ENCODE measurements at places on chromosomes 7 and 10. TPM values are rescaled to one million over a fixed set of nuclear protein-coding genes. Genes with fewer than 3 reads are reported as not detected.

- peaks cover 27% of the 10 kb centered on the region for H3K36me3 ChIP-seq
- no peaks in the 10 kb centered on the region for H3K27me3 ChIP-seq
- DNase-seq: peak; percentile 88
- H3K4me3 ChIP-seq: no peak overlapping the region
Observed at GRCh38 chr10:71835671-71836595, 15.1 kb downstream of the PSAP start.

DNA sequence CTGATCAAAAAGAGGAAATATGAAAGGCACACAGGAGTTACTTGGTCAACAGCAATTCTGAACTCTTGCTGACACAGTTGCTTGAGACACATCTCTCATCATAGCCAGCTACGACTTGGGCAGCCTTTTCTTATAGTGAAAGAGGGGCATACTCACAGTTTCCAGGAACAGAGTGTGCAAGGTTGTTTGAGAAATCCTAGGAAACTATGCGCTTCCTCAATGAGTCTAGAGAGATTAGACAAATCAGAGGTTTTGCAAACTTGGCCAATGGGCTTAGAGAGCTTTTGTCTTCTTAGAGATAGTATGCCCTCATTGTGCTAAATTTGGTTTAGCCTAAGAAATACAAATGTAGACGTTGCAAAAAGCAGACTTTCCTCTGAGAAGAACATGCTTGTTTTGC is 370.4 kb downstream of the HGF start:
- H3K27me3 ChIP-seq: no peaks in the 10 kb centered on the region
- H3K36me3 ChIP-seq: no peaks in the 10 kb centered on the region
- no peaks in the 10 kb centered on the region for H3K4me1 ChIP-seq
- no peak overlapping the region for H3K4me3 ChIP-seq
- H3K27ac ChIP-seq: no peak overlapping the region
- no peak for DNase-seq

GRCh38 chr10:71509444-71509843 is 112.7 kb downstream of the CDH23 start:
- no peaks in the 10 kb centered on the region for H3K4me1 ChIP-seq
- no peak for DNase-seq
- no peak overlapping the region for H3K4me3 ChIP-seq
- no peak overlapping the region for H3K27ac ChIP-seq
- H3K27me3 ChIP-seq: peaks cover 9% of the 10 kb centered on the region

GRCh38 chr7:115516341-115516740 is 514.2 kb downstream of the TFEC start:
- no peak overlapping the region for H3K27ac ChIP-seq
- H3K4me1 ChIP-seq: no peaks in the 10 kb centered on the region
- no peak for DNase-seq
- no peaks in the 10 kb centered on the region for H3K27me3 ChIP-seq
- H3K36me3 ChIP-seq: no peaks in the 10 kb centered on the region

DNA sequence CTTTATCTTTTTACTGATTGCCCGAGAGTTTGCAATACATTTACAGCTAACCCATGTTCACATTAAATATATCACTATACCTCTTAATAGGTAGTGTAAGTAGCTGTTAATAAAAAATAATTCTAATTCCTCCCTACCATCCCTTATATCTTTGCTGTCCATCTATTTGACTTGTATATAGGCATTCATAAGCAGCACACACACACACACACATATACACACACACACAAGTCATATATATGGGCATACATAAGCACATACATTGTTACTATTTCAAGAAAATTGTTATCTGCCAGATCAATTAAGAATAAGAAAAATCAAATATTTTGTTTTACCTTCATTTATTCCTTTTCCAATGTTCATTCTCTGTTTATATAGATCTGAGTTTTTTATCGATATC is 176.4 kb downstream of the PPP1R3A start:
- H3K27ac ChIP-seq: no peak overlapping the region
- no peak overlapping the region for H3K4me3 ChIP-seq
- H3K4me1 ChIP-seq: no peaks in the 10 kb centered on the region
- H3K27me3 ChIP-seq: no peaks in the 10 kb centered on the region
- DNase-seq: no peak

- H3K36me3 ChIP-seq: no peaks in the 10 kb centered on the region
- no peaks in the 10 kb centered on the region for H3K4me1 ChIP-seq
Observed at GRCh38 chr7:86748201-86748600, 104.5 kb downstream of the GRM3 start.

C10orf67 gene
- not detected for total RNA-seq

- no peak overlapping the region for H3K4me3 ChIP-seq
- no peaks in the 10 kb centered on the region for H3K27me3 ChIP-seq
- DNase-seq: no peak
- H3K36me3 ChIP-seq: no peaks in the 10 kb centered on the region
- H3K27ac ChIP-seq: no peak overlapping the region
- no peaks in the 10 kb centered on the region for H3K4me1 ChIP-seq
Observed at GRCh38 chr7:94100723-94101345, 96.7 kb upstream of the BET1 start.

CFAP70 gene
- total RNA-seq: 0.27 TPM

DNA sequence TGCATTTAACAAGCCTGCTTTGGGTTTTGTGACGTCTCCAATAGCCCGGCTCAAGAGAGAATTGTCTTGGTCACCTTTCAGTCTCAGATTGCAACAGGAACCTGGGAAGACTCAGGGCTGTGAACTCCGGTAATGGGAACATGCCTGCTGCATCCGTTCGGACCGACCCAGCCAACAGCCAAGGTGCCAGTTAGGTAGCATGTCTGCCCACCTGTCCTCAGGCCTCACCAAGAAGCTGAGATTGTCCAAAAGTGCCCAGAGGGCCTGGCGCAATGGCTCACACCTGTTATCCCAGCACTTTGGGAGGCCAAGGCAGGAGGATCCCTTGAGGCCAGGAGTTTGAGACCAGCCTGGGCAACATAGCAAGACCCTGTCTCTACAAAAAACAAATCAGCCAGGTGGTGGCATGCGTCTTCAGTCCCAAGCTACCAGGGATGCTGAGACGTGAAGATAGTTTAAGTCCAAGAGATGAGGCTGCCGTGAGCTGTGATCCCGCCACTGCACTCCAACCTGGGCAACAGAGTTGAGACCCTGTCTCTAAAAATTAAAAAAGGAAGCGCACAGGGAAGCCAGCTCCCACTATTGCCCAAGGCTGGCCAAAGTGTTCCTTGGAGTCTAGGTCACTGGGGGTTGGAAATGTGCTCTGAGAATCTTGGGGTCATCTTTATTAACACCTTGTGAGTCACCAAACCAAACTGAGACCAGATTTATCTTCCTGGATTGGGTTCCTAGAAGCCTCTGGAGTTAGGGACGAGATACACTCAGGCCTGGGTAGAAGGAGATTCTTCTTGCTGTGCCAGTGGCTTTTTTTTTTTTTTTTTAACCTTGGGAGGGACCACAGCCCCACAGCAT is 26.9 kb downstream of the BAG3 start:
- H3K4me1 ChIP-seq: peaks cover 25% of the 10 kb centered on the region
- H3K36me3 ChIP-seq: peaks cover 12% of the 10 kb centered on the region
- no peaks in the 10 kb centered on the region for H3K27me3 ChIP-seq
- peak overlapping the region; percentile 2 for H3K27ac ChIP-seq

PDZD7 gene
- 0.55 TPM for total RNA-seq

DNA sequence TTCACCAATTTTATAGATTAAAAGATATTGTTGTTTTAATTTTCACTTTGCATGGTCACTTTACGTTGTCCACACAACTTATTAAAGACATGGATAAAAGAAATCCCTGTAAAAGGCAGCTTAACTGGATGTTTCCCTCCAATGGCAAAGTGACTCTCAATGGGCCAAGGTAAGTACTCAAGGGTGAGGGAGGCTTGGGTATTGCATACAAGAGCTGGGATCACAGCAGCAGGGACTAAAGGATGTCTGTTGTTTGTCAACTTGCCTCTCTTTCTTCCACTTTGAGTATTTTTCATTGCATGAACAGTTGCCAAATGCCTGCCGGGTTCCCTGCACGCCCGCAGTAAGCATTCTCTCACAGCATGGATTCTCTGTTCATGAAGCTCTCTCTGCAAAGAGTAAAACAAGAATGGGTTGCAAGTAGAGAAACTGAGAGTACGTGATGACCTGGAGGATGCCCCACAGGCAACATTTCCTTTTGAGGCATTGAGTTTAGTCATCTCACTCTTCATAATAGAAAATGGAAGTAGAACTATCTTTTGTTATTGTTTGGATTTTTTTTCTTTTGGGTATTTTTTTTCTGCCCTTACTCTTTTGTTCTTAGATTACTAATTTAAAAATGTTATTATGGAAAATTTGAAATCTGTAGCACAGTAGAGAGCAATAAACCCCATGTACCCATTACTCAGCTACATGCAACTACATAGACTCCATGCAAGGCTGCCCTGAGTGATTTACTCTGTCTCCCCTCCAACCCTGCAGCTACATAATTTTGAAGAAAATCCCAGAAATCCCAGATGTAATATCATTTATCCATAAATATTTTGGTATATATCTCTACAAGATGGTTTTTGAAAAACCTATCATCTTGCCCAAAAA is 26.3 kb downstream of the GPR141 start:
- no peaks in the 10 kb centered on the region for H3K27me3 ChIP-seq
- no peak overlapping the region for H3K4me3 ChIP-seq
- no peaks in the 10 kb centered on the region for H3K4me1 ChIP-seq
- DNase-seq: no peak
- H3K27ac ChIP-seq: no peak overlapping the region

KCND2 gene
- not detected for total RNA-seq

Data from endothelial cell of umbilical vein (primary cell).